ENCODE measurements at places on chromosomes 7 and 10.

DNA sequence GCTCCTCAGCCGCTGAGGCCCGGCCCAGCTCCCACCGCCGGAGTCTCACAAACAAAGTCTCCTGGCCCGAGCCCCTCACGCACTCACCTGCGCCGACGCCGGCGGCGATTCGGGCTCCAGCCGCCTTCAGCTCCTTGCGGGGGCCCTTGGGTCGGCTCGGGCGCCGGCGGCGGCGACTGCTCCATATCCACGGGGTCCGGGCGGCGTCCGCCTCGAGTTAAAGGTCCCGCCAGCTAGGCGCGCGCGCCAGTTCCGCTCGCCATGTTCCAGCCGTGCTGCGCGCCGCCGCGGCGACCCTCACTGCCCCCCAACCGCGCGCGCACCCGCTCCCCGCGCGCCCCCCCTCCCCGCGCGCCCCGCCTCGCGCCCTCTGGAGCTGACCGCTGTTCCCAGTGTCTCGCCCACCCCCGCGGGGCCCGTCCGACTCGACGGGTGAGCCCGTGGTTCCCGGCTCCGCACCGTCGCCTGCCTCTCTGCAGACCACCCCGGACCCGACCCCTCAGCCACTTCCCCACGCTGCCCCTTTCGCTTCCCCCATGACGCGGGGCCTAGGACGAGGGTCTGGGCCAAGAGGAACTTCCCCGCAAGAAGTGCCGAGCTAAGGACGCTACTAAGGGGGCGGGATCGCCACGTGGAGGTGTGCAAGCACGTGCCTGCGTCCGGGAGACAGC is 396.1 kb downstream of the ZNF33B start:
- DNase-seq: no peak

- DNase-seq: no peak
Measured at GRCh38 chr10:73576178-73576889, 14.8 kb downstream of the USP54 start.

- no peak for DNase-seq
Measured at GRCh38 chr7:130838738-130839137, 104.7 kb upstream of the KLF14 start.

DNA sequence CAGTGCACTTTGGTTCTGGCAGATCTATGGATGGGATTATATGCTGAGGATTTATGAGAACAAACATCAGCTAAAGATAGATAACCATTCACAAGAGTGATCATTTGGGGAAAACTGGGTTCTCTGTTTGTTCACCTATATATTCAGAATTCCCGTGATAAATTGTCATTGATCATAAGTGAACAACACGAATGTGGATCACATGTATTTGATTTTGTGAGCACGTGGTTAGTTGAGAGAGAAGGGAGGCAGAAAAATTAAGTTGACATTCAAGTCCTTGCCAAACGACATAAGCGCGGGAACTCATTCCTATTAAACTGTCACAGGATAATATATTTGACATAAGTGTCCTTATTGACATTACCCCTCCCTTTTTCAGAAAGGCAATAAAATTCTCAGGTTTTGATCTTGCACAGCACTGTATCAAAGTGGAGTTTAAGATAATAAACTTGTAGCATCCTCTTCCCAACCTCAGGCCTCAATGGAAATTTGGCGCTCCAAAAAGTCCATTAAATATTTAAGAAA is 64.9 kb upstream of the MYO3A start:
- no peak for DNase-seq

GRCh38 chr7:51316666-51317581 is at the start of gene COBL:
Gene COBL (minus strand): TSS chr7:51316809. CDS start chr7:51316633, 176 bp downstream.
- peak; percentile 33 for DNase-seq

GRCh38 chr7:51633596-51633995 is 317.0 kb upstream of the COBL start:
- DNase-seq: no peak

- DNase-seq: no peak
Measured at GRCh38 chr10:12944931-12945330, 56.6 kb downstream of the CCDC3 start.

DNA sequence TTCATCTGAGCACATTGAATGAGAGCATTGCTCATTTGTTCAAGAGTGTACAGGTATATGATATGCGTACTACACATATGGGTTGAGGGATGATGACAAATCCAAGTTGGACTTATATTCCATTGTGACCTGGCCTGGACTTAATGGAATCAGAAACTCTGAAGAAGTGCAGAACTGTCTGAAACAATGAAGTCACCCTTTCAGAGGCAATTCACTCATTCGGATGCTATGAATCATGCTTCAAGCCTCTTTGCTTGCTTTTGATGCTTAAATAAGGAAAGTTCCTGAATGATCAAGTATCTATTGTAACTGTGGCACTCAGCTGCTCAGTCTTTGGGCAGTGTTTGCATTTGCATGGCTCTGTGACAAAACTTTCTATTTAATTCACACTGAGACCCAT is 93.4 kb downstream of the ZNF365 start:
- no peak for DNase-seq

DNA sequence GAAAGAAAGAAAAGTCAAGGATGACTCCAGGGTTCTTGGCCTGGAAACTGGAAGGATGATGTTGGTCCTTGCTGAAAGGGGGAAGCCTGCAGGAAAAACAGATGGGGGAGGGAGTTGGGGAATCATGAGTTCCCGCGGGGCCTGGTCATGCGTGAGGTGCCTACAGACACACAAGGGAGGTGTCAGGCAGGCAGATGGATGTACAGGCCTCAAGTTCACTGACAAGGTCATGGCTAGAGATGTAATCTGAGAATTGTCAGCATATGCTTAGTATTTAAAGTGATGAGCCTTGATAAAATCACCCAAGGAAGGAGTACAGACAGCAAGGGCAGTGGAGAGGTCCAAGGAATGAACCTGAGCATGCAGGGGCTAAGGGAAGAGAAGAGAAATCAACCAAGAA is 46.8 kb downstream of the DLG5 start:
- DNase-seq: no peak

- no peak for DNase-seq
Measured at GRCh38 chr10:76719006-76719405, 918.6 kb downstream of the KCNMA1 start.

GRCh38 chr7:98826387-98826786 is 43.4 kb downstream of the TMEM130 start:
- DNase-seq: no peak
